Esophagus squamous epithelium (tissue), 5 donors: ENCODE measurements at places on chromosomes 7 and 10.

DNA sequence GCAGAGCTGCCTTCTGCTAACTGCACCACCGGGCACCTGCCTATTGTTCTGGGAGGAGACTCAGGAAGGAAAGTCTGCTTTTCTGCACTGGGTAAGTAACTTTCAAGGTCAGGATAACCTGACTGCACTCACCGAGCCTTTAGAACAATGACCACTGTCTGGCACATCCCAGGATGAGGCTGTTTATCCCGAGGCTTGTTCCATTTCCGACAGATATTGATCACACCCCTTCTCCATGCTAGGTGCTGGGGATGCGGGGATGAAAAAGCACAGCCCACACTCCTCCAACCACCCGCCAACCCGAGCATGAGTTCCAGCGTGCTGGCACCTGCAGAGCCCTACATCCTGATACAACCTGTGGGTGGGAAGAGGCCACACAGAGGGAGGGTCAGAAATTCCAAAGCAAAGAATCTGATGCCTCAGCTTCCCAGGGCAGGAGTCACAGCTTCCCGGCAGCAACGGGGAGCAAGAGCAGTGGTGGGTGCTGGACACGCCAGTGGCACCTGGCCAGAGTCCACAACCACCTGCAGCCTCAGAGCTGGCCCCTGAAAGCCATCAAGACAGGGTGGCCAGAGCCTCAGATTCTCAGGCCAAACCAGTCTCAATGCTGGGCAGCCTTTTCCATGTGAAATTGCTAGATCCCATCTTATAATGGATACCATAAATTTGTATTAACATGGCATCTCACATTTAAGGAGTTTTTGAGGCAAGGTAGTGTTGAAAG is 34.9 kb upstream of the CNPY1 start:
- DNase-seq, result no peak

GRCh38 chr7:50119815-50120637 is 27.0 kb upstream of the ZPBP start:
- no peak for DNase-seq

- DNase-seq, result no peak
Measured at GRCh38 chr10:110762109-110762848, 109.4 kb upstream of the PDCD4 start.

DNA sequence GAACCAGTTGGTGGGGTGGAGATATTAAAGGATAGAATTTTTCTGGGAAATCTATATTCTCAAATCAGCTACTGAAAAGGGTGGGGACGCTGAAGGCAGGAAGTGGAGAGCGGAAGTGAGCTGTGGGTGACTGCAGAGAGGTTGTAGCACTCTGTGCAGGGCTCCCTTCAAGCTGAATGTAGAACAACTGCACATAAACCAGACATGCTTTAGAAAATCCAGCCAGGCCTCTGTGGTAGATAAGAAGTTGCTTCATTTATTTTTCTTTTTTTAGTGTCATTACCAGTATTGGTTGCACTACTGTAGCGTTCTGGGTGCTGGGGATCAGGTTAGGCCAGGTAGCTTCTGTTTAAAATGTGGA is 127.8 kb downstream of the CELF2 start:
- no peak for DNase-seq

DNA sequence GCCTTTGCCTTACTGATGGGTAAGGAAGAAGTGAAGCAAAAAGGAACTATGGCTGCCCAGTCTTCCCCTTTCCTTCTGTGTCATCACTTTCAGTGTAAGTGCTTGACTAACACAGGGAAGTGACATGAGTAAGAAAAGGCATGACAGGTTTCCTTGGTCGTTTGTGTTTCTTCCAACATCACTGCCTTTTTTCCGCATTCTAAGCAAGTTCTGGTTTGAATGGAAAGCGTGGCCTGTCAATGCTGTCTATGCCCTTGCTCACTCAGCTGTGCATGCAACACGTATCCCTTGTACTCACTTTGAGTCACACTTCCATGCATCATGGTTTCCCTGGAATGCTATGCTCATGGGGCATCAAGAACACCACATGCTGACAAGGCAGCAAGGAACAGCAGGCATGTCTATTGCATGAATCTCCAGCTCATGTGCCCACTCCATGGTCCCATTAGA is 111.8 kb downstream of the OAT start:
- DNase-seq, result no peak

- DNase-seq, result no peak
Measured at GRCh38 chr10:27759483-27760272, 14.1 kb upstream of the MKX start.

DNA sequence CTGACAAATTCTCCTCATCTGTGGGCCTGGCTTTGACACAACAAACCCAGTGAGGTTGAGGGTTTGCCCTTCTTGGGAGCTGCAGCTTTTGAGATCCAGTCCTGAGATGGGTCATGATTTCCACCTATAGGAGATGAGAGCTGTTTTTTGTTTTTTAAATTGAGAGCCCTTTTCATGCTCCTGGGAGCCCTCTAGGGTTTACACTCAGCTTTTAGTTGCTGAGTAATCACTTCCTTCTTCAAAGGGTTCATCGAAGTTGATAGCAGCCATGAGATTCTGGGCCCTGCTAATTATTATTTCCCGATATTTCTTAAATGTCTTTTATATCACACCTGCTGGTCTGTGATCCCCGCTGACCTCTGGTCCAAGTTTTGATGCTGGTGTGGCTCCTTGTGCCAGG is 47.3 kb upstream of the VIPR2 start:
- no peak for DNase-seq

- no peak for DNase-seq
Measured at GRCh38 chr10:12667052-12667451, 317.7 kb downstream of the CAMK1D start.

GRCh38 chr7:103934508-103934907 is 55.0 kb downstream of the RELN start:
- DNase-seq, result no peak

DNA sequence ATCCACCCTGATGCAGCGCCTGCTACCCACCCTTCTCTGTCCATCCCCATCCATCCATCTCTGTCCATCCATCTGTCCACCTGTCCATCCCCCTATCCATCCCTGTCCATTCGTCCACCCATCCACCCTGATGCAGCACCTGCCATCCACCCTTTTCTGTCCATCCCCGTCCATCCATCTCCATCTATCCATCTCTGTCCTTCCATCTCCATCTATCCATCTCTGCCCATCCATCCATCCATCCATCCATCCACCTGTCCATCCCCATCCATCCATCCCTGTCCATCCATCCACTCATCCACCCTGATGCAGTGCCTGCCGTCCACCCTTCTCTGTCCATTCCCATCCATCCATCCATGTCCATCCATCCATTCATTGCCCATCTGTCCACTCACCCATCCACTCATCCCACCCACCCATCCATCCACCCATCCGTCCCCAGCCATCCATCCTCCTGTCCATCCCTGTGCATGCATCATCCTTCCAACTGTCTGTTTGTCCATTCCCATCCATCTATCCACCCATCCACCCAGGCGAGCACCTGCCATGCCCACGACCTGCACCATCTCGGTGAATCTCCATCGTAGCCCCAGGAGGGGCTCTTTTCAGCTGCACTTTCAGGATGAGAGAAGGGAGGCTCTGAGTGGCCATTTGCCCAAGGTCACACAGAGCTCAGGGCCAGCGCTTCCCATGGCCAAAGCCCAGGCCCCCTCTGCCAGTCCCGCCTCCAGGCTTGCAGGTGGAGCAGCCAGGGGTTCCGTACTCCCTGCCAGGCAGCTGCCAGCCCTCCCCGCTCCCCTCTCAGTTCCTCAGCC is 137.4 kb downstream of the LHPP start:
- DNase-seq, result no peak

DNA sequence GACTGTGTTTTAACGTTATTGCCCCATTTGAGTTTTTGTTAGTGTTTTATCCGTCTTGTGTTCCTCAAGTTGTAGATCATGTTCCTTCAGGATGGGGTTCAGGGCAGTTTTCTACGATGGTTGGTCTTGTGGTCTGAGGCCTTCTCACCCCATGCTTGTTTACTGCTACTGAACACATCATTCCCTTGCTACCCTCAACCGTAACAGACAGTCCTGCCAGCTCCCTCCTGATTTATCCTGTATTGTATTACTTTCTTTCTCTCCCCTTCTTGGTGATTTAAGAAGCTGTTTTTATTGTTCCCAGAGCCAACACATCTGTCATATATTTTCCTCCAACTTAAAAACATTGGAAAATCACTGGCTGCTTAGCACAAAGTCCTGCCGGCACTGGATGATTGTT is 719.8 kb downstream of the INHBA start:
- no peak for DNase-seq

GRCh38 chr7:114851406-114852061 is 70.4 kb upstream of the MDFIC start:
- DNase-seq, result no peak

DNA sequence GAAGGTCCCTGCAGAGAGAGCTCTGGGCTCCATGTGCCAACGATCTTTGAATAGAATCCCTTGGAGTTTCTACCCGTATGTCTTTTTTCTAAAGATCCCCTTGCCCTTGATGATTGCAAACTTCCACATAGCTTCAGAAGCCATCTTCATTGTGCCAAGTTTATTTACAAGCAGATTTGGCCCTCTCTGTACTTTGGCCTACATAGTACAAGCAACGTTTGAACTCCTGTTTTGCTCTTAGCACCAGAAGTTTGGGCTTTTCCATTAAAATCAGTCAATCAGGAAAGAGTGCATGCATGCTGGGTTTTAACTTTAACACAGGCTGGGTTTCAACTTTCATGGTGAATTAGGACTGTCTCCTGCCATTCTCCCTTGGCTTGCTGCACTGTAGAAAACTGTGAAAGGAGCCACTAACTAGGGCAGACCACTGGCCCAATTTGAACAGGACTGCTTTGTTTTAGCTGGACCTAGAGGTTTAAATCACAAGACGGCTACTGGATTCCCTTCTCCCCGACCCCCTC is 557.6 kb upstream of the GALNT17 start:
- no peak for DNase-seq

DNA sequence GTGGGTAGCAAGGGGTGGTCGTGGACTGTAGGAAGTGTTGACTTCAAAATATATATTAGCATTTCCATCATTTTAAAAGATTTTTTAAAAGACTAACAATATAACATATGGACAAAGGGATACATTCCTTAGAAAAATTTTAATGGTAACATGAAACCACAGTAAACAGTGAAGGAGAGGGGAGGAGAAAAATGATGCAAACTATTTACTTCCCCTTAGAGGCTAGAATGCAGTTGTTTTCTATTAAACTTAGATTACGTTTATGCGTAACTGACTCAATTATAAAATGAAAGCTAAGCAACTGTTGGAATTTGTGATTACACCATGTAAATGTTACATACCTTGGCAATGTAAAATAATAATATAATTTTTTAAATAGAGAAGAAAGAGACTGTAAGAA is 41.3 kb downstream of the CALD1 start:
- no peak for DNase-seq

DNA sequence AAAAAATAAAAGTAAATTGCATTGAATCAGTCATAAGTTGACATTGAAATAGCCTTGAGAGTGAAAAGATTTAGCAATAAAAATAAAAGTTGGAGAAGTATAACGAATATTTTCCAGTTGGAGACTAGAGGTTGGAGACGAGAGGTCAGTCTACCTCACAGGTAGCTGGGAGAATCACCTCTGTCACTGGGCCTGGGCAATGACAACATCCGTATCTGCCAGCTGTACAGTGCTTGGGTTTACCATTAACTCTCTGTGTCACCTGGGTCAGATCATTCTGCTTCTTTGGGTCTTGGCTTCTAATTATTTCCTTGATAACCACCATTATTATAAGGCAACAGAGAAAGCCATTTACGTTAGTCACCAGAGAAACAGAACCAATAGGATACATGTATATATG is 62.0 kb upstream of the STEAP4 start:
- DNase-seq, result no peak

GRCh38 chr7:30545791-30546555 is 41.3 kb upstream of the GGCT start:
- no peak for DNase-seq

- DNase-seq, result no peak
Measured at GRCh38 chr7:130277763-130278643, 11.3 kb downstream of the CPA2 start.

DNA sequence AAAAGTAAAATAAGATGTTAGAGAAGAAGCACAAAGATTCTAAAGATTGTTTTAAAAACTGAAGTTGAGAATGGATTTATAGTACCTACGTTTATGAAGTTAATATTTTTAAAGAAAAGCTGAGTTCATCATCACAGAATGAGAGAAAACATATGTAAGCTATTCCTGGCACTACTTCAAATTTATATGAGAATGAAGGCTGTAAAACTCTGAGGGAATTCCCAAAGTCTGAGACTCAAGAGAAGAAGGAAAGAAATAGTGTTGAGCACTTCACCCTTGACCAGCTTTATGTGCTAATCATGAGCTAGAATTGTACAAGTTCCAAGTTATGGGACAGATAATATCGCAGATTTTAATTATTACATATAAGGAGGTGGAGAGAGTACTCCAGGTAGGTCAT is 323.7 kb upstream of the GNAI1 start:
- DNase-seq, result no peak

DNA sequence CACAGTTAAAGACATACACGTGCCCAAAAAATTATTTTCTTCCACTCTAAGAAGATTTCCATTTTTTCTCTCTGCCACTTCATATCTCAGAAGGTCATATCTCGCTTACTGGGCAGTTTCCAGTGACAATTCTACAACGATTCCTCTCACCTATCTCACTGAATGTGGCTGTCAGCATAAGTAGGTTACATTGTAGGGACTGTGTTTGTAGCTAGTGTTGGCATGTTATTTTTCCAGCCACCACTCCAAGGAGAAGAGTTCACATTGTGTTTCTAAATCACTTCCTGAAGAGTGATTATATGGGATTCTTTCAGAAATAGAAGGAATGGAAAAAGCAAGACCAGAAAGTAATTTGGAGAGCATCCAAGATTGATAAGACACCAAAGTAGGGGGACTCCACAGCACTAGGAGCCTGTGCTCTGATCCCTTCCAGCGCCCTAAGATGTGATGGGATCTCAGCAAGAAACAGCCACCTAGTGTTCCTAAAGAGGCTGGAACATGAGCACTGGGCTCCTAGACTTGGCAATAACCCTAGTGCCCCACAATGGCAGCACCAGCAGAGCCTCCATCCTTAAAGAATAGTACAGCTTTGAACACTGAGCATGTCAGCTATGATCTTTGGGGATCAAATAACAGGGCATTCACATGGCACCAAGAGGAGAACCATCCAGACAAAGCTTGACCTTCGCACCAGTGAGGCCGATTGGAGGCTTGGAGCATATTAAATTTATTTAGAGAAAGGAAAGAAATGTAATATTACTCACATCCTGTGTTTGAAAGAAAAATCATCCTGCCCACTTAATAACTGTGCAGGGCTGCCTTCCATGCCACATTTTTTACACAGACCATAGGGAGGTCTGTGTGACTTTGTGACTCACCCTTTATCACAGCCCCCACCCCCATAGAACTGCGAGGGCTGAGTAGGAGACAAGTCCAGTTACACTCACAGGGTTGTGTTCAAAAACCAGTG is 51.8 kb downstream of the CAV1 start:
- no peak for DNase-seq

GRCh38 chr10:4270116-4270515 is 485.1 kb upstream of the KLF6 start:
- no peak for DNase-seq

DNA sequence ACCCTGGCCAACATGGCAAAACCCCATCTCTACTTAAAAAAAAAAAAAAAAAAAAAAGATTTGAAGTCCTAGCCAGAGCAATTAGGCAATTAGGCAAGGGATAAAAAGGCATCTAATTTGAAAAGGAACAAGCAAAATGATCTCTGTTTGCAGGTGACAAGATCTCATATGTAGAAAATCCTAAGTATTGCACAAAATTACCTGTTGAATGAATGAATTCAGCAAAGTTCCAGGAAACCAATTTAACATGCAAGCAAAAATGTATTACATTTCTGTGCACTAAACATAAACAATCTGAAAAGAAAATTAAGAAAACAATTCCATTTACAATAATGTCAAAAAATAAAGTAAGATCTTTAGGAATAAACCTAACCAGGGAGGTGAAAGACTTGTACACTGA is 5.2 kb downstream of the PILRB start:
- DNase-seq, result no peak
